ENCODE measurements at places on chromosomes 1 and 21. TPM values are rescaled to one million over a fixed set of nuclear protein-coding genes. Genes with fewer than 3 reads are reported as not detected.

The LYSMD1 gene
- 10.7 TPM for total RNA-seq

GRCh38 chr1:35058988-35059387 is 20.2 kb upstream of the ZMYM1 start:
- no peak for DNase-seq

The HEYL gene
- 16.9 TPM for total RNA-seq

DNA sequence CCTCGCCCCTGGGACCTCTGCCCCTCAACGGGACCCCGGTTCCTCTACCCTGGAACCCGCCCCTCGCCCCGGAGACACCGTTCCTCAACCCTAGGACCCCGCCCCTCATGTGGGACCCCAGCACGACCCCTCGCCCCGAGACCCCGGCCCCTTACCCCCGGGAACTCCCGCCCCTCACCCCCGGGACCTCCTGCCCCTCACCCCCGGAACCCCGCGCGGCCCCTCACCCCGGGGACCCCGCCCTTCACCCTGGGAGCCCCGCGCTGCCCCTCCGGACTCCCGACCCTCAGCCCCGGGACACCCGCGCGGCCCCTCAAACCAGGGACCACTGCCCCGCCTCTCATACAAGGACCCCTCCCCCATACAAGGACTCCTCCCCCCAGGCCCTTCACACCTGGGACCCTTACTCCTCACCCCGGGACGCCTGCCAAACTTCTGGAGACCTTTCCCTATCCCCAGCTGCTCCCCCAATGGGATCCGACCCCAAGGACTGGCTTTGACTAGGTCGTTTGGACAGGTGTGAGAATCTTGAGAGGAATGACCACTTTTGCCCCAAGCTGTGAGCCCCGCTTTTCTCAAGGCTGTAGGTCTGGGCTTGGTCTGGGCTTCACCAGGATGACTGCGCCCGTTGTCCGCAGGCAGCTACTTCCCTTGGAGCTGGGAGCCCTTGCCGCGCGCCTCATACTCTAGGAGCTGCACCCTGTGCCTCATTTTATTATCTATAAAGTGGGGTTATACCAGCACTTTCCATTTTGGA is 843 bp downstream of the DIP2A start:
- peak; percentile 75 for DNase-seq

The TMEM125 gene
- total RNA-seq = not detected

The OR2T35 gene
- not detected for total RNA-seq

DNA sequence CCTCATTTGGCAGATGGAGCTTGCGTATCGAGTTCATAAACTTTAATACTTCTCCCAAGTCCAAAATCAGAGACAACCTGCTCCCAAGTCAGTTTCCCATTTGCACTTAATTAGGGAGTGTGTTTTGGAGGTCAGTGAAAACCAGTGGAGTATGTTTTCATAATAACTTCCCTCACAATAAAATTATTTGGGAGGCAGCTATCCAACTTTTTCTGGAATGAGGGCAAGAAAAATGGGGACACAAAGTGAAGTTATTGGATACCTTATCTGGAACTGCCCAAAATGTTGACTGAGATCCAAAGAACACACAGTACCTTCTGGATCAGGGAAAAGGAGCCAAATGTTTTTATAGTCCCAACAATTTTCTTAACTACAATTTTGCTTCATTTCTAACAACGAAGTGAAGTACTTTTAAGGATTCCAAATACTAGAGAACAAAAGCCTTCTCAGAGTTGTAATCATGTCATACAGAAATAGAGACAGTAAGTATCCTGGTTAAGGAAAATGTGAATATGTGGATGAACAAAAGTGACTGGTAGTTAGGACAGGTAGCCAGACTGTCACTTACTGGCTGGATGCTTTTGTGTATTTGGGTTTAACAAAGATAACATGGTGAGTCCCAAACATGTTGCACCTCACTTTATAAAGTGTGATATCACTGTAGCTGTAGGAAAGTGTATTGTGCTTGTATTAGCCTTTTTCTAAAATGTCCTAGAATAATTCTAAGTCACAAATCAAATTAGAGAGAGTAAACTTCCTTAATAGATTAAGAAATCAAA is 325.0 kb downstream of the HLX start:
- DNase-seq = no peak

The DNAH14 gene
- 5.6 TPM for total RNA-seq

The HSPB7 gene
- 3,577 TPM for total RNA-seq

DNA sequence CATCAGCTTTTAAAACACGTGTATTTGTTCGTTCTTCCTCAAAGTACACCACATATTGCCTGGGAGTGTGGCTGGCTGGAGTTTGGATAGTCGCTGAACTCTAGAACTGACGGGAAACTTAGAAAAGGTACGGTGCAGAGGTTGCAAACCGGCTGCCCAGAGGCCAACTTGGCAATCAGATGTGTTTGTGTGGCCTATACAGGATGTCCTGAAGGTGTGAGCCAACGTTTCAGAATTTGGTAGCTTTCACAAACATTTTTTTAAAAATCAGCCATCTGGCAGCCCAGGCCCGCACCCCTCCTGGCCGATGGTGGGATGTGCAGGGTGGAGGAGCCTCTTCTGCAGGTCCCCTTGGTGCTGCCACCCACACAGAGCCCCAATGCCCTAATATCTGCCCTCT is 73.6 kb upstream of the SLC25A33 start:
- DNase-seq = no peak

DNA sequence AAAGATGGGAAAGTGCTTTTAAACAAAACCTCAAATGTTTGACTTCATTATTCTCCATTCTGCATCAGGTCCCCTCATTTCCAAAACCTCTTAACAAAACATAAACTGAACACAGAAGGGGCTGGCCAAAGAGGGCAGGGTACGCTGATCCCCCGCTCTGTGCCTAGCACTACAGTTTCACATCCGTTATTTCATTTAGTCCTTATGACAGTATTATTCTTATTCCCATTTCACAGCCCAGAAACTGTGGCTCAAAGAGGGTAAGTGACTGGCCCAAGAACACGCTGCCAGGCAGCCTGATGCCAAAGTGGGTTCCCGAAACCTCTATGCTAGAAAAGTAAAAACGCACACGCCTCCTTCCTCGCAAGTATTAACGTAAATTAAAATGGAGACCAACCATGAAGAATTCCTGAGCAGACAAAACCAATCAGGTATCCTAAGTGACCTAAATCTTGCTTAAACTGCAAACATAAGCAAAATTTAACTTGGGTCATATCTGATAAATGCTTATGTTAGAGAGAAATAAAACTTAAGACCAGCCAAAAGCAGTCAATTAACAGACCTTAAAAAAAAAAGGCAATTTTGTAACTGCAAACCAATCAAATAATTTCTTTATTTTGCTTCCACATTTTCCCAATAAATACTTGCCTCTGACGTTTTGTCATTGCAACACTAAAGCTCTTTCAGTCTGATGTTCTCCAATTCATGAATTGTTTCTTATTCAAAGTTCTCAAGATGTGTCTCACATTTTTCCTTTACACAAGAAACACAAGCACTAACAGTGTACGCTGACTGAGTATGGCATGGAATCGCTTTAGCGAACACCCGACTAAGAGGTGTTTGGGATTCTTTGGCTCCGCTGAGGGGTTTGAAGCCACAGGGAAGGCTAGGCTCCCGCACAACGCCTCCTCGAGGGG is 653 bp downstream of the CASP9 start:
- DNase-seq = no peak

DNA sequence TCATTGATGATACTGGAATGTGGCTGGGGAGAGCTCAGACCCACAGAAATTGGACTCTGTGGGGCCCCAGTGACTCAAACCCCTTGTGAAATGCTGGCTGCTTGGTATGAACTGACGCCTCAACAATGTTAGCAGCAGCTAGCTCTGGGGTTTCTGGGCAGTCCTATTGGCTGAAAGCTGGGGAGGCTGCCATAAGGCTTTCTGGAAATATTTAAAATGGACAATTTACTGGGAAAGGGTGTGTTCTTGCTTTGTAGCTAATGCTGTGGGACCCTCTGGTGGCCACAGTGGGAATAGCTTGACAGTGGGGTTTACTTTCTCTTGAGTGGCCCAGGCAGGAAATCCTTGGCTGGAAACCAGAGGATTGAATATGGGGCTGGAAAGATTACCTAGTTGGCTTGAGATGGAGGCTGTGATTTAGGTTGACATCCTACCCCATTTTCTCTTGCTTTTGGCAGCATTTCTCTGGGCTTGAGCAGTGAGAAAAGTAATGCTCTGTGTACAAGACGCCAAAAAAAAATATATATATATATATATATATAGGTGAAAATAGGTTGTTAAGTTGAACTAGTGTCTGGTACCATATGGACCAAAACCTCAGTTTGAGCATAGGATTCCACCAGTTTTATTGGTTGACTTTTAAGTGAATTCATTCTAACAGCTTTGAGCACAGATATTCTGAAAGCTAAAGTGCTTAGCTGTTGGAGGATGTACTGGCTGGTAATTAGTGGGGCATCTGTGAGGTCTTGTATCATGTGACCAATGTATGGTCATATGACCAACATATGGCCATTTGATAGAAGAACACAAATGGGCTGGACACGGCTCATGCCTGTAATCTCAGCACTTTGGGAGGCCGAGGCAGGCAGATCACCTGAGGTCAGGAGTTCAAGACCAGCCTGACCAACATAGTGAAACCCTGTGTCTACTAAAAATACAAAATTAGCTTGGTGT is 8.2 kb upstream of the S100A10 start:
- peak; percentile 90 for DNase-seq

The ZMYM4 gene
- total RNA-seq = 31.2 TPM

The CTNNBIP1 gene
- total RNA-seq = 58.1 TPM

The GNAI3 gene
- total RNA-seq = 2.4 TPM

GRCh38 chr1:170360601-170361000 is 171.4 kb upstream of the GORAB start:
- no peak for DNase-seq

GRCh38 chr1:205523891-205524793 is 19.7 kb downstream of the CDK18 start:
- peak; percentile 85 for DNase-seq

- DNase-seq = no peak
These were observed 8.9 kb upstream of the ZNF669 start for GRCh38 chr1:247113094-247113497.

DNA sequence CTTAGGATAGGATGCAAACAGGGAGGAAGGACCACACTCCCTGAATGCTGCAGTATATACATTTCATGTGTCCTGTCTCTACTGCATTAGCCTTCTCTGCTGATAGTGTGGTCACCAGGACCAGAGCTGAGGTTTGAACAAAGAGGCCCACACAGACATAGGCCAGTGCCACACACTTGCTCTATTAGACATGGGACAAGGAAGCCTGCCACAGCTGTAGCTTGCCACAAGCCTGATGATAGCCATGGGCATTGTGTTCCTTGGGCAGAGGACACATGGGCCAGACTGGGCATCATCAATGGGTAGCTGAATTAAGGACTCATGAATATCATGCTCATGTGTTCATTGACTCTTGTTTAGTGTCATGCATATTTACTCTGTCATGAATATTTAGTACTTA is 10.4 kb downstream of the CAMSAP2 start:
- DNase-seq = no peak

The RGS5 gene
- total RNA-seq = 270 TPM

The CASQ1 gene
- 12.6 TPM for total RNA-seq

The RAVER2 gene
- total RNA-seq = 30.1 TPM

The KCNH1 gene
- total RNA-seq = not detected

The ETV3L gene
- not detected for total RNA-seq

DNA sequence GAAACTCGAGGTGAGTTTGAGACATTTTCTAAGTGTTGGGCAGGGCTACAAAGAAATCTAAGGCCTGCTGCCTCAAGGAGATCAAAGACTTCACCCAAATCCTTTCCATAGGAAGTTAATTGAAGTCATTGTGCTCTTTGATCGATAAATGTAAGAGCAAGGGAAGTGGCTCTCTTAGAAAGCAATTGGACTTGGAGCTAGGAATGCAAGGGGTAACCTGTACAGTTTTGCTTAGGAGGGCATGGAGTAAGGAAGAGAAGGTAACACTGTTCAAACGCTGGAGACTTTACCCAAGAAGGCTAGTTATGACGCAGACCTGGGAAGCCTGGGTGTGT is 418.0 kb upstream of the PROX1 start:
- no peak for DNase-seq

The CD1B gene
- not detected for total RNA-seq

The FHAD1 gene
- not detected for total RNA-seq

DNA sequence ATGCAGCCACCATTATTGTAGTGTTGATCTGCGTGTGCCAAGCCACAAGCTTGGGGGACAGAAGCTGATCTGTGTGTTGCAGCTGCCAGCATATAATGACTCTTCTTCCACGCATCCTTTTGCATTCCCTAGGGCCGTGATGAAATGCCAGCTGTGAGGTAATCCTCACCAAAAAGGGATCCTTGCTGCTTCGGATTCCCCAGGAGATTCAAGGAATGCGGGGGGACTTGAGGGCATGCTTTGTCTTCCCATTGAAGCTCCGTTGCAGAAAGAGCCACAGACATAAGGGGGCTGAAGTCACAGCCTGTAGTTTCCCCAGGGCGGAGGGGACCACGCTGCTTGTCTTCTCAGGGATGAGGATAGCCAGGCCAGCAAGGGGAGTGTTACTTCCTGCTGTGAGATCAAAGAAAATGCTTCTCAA is 281.6 kb upstream of the FMN2 start:
- no peak for DNase-seq

The ARTN gene
- total RNA-seq = not detected
